ENCODE measurements at places on chromosomes 2 and 18.

GRCh38 chr2:2636813-2637212, 305.7 kb upstream of the MYT1L start:
- DNase-seq = no peak

- DNase-seq = peak; percentile 38
Measured at GRCh38 chr2:105243961-105244360, 2.4 kb downstream of the GPR45 start.

DNA sequence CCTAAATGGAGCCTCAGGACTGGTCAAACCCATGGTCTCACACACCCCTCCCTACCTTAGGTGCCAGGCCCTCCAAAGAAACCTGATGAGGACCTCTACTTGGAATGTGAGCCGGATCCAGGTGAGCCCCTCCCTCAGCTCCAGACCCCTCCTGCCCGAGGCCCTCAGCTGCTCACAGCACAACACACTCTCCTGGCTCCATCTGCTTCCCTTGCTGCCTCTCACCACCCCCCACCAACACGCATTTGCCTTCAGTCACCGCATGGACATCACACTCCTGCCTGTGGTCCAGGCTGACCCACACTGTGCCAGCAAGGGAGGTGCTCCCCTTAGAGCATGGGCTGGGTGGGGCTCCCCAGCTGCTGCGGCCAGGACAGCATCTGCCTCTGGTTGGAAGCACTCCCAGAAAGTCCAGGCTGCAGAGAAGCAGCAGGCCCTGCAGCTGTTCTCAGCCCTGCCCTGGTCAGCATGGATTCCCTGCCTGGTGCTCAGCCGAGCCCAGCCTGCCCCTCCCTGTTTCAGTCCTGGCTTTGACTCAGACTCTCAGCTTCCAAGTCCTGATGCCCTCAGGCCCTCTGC, 15.1 kb downstream of the SH2D6 start:
- DNase-seq = peak; percentile 82

DNA sequence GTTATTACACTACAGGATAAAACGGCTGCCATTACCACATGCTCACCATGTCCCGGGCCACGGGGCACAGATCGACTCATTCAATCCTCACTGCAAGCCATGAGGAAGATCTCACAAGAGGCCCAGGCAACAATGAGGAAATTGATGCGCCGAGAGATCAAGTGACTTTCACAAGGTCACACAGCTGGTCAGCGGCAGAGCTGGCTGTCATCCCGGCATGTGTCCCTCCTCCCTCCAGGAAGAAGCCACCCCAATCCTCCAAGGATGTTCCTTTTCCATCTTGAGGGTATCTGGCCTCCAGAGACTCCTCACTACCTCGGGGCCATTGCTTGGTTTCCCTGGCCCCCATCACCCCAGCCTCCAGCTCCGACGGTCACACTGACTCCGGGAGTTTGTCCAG, 65.3 kb upstream of the GLI2 start:
- DNase-seq = no peak

GRCh38 chr18:48945953-48946217, 4.9 kb downstream of the SMAD7 start:
- DNase-seq = no peak

DNA sequence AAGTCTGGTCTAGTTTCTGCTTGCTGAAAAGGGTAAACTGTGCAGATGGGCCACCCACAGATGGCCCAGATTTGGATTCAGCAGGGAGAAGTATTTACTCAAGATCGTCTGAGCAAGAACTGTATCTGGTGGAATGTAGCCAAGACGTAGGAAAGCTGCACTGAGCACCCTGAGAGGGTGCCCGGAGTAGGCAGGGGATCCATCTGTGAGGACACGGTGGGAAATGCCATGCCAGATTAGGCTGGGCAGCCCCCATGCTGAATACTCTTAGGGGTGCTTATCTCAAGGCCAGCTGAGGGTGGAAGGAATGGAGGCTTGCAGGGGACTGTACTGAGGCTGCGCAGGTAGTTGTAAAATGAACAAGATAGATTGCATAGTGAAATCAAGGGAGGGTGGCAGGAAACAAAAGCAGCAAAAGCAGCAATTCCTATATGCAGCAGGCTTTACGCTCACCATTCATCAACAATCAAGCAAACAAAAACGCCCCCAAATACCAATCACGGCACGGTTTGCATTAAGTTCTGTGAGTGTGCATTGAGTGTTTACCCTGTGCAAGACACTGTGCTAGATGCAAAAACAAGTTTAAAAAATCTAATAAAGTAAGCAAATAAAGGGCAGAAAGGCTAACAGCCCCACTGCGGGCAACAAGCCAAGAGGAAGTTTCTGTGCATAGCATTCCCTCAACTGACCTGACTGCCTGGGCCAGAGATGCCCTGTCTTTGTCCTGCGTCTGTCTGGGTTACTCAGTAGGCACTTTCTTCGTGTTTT, 32.2 kb upstream of the LPIN2 start:
- peak; percentile 4 for DNase-seq

- DNase-seq = peak; percentile 5
Measured at GRCh38 chr2:183123117-183123958, 905 bp upstream of the NUP35 start.

DNA sequence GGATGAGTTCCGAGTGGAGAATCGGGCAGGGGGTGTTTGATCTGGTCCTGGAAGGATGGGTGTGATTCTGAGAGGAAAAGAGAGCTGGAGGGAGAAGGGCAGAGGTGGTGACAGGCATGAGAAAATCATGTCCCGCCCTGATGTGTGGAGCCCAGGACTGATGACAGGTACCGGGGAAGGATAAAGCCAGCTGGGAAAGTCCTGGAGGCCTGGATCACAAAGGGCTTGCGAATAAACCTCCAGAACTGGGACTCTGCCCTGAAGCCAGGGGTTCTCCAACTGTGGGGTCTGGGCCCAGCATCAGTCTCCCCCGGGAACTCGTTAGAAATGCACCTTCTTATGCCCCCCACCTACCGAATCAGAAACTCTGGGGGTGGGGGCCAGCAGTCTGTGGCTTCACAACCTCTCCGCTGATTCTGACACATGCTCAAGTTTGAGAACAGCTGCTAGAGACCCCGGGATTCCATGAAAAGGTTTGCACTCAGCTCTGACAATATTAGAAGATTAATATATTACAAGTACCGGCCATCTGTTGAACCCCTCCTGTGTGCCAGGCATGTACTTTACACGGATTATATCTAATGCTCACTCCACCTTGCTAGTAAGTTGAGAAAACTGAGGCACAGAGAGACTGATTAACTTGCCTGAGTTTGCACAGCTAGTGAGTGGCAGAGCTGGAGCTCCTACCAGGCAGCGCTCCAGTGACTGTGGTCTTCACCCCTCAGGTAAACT, 8.0 kb downstream of the TNFRSF11A start:
- no peak for DNase-seq

GRCh38 chr18:74508821-74509225, 12.7 kb downstream of the CNDP2 start:
- DNase-seq = no peak

DNA sequence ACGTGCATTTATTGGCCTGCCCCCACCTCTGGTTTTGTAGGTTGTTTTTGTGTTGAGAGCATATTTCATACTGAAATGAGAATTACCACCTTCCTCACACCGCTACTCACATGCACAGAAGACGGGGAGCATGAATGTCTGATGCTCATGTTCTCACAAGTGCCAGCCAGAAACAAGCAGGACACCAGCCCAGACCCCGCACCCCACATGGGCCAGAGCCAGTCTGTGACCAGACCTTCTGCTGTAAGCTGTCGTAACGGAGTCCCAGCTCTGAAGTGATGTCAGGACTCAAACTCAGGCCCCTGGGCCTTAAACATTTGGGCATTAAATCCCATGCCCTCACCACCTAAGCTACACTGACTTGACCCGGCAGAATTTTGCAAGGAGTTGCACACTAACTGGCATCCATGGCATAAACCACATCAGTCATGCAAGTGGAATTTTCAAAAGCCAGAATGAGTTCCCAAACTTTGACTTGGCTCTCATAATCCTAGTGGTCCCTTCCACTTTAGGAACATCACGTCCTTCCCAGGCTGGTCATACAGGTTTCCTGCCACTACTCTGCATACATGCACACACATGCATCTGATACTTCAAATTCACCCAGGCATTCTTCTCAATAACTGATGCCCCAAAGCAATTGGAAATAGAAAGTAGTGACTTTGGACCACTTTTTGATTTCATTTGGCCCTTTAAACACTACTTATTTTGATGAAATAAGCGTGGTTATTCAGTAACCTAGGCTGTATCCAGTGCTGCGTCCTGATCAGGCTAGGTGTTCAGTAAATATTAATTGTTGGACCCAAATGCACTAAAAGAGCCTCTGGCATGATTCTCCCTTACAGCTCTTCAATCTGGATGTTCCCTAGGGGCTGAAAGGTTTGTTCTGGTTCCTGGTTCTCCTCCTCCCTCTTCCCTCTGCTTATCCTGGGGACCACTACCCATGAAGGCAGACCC, 223.1 kb upstream of the ID2 start:
- DNase-seq = no peak

DNA sequence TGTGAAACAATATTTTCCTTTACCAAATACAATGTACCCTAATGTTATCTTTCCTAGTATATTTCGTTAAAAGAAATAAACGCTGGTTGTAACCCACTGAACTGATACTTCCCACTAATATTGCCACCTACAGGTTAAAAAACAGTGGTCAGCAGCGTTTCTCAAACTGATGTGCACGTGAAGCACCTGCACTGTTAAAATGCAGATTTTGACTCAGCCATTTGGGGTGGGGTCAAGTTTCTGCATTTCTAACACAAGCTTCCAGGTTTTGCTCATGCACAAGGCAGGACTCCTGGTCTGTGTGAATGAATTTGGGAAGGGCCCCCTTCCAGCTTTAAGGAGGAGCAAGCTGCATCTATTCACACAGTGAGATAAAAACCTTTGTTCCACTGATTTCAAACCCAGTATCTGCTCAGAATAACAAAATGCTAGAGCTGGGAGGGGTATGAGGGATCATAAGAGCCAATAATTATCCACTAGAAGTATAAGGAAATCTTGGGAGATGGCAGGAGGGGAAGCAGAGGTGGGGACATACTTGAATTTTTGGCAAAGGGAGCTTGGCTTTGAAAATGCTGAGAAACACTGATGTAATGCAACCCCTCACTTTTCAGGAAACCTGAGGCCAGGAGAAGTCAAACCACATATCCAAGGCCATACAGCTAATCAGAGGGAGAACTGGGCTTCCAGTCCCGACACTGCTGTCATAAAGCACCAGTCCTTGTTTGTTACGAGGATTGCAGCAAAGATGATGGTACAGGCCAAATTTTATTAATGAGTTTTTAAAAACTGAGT, 116.2 kb downstream of the RBMS1 start:
- no peak for DNase-seq

DNA sequence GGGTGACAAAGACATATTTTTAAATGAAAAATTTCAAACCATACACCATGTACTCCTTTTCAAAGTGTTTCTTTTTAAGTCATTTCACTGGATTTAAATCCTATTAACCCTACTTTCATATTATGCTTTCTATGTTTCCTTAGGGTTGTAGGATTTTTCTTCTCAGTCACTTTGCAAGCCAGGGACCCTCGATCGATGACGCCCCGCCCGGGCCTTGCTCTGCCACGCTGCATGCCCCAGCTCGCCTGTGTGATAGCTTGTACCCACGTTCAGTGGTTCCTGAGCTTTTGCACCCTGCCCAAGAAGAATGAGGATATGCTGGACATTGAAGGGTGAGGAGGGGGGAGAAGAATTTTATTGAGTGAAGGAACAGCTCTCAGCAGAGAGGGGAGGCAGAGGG, 568.0 kb downstream of the TRIB2 start:
- no peak for DNase-seq

- no peak for DNase-seq
Measured at GRCh38 chr18:55576001-55576400, 12.0 kb downstream of the TCF4 start.

- no peak for DNase-seq
Measured at GRCh38 chr2:141957321-141957720, 173.5 kb downstream of the LRP1B start.

DNA sequence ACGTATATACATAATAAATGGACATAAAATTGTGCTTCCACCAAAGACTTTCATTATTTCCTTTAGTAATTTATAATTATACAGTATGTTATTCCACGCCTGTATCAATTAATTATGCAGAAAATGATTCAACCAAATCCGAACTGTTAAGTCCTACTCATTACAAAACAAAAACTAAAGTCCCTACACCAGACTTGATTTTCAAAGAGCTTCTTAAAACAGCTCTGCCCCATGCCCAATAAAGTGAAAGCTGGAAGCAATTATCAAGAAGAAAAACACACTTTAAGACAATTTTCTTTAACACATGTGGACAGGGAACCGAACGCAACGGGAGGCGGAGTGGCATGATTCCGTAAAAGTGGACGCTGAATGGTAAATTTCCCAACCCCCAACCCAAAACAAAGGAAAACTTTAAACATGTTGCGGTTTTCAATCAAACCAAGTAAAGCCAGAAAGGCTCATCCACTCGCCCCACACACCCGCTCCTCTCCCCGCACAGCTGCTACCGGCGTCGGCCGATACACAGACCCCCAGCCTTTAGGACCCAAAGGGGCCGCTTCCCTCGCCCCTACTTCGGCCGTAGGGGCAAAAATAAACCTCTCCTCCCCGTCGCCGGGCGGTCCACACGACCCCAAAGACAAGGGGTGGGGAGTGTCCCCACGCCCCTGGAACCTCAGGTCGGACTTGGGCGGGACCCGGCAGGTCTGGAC, 705 bp downstream of the YES1 start:
- no peak for DNase-seq

GRCh38 chr2:174763780-174764179, 492 bp downstream of the CHRNA1 start:
- DNase-seq = no peak

DNA sequence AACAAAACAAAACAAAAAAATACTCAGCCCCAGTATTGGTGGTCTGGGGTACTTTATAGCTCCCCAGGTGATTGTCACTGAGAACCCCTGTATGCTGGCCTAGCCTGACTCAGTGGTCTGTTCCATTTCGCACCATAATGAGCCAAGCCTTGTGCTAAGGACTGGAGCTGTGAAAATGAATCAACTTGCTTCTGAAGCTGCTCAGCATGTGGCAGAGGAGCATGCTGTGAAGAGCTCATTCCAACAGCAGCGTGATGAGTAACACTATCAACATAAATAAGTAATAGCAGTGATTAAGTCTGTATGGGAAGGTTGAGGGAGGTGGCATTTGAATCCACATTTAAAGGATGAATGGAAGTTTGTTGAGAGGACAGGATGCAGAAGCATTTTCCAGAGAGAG, 67.2 kb upstream of the ATL2 start:
- no peak for DNase-seq

Data from BE2C (cell line).